ENCODE measurements at places on chromosomes 2 and 18.

- no peak for DNase-seq
Observed at GRCh38 chr2:242043538-242044312, 174.2 kb downstream of the RTP5 start.

GRCh38 chr2:182887093-182887492 is 20.7 kb upstream of the FRZB start:
- DNase-seq, result no peak

DNA sequence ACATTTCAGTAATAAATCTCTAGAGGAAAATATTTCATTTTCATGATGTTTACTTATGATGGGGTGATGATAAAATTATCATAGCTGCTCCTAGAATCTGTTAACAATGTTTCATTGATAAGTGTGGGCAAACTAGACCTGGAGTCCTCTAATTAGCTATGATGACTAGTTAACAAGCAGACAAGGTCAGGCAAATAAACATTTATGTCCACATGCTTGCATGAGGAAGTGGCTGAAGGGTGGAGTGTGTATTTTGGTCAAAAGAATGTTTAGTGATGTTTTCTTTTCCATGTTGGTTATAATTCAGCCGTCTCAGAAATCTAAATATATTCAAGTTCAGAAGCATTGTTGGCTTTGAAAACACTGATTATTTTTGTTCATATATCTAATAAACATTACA is 99.9 kb upstream of the FN1 start:
- DNase-seq, result no peak

DNA sequence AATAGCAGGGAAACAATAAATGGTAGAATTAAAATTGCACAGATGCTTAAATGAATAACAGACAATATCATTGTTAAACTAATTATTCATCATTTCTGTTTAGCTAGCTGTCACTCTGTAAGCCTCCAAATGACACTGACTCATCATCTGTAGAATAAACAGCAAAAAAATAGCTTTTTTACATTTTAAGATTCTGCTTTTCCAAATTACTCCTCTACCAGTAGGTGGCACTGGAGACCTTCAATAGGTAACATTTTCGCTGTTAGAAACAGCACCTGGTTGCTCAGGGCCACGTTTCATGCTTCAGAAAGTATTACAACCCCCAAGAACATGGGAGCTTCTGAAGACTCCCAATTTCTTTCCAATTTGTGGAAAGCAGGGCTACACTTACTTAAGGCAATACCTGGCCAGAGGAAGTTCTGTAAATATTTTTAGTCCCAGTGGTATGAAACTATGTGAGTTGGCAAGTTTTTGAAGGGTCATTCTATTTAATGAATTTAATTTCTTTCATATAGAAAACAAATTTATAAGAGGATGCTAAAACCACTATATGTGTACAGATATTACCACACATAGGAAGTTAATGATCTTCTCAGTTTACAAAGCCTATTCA is 45.4 kb downstream of the TTN start:
- DNase-seq, result no peak

DNA sequence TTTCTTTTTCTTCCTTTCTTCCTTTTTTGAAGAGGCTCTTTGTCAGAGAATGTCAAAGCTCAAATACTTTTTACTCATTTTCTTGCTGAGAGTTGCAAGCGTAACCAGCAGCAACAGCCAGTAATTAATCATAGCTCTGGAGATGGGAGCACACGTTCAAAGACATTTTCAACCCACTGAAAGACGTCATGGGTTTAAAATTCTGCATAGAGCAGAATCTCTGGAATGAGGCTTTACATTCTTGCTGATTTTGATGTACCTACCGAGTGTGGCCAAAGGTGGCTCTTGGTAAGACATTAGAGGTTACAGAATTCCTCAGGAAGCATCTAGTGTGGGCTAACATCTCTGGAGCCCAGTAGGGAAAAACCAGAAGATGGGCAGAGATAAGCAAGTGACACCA is 292.5 kb downstream of the MTX2 start:
- no peak for DNase-seq

- no peak for DNase-seq
Observed at GRCh38 chr18:70363861-70364260, 75.0 kb downstream of the SOCS6 start.

GRCh38 chr2:221389904-221390303 is 182.2 kb downstream of the EPHA4 start:
- no peak for DNase-seq
